Activated CD8-positive, alpha-beta memory T cell treated with anti-CD3 and anti-CD28 coated beads, Interleukin-2, amount 50 U/mL, for 4 hours (primary cell): ENCODE measurements at places on chromosomes 4 and X.

DNA sequence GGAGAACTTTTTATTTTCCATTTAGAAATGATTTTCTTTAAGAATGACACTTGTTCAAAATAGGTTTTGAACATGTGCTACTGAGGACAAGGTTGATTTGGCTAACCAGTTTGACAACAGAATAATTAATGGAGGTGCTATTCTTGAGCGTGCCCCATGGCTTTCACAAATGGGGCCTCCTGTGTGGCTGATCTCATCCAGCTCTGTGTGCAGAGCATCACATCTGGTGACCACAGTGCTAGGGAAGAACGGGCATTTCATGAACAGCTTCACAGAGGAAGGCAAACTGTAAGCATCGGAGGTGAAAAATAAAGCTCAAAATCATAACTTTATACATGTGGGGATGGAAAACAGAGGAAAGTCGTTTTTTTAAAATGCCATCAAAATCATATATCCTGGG lies 148.6 kb downstream of the SOWAHB start:
- no peak for DNase-seq

- no peak for DNase-seq
These were observed 426 bp downstream of the PORCN start for GRCh38 chrX:48509245-48509590.

DNA sequence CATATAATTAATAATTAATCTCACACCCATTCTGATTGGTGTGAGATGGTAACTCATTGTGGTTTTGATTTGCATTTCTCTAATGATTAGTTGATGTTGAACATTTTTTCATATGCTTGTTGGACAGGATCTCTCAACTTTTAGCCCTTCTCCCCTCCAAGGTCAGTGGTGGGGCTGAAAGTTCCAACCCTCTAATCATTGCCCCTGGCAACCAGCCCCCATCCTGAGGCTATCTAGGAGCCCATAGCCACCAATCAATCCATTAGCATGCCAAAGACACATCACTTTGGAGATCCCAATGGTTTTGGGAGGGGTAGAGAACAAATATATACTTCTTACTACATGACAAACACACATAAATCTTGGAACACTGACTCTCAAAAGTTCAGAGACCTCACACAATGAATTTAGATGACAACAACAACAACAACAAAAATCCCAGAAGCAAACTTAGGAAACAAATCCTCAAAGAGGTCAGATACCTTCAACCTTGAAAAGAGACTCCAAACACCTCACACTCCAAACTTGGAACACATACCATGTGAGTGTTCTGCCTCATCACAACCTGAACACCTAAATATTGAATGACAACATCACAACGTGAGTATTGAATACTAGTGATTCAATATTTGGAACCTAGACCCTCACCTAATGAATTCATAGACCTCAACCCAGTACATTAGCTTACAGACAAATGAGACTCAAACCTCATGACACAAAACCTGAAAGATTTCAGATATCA lies 19.0 kb upstream of the PAGE4 start:
- DNase-seq = no peak

GRCh38 chrX:133813971-133814370 lies 171.4 kb downstream of the GPC3 start:
- DNase-seq = no peak

DNA sequence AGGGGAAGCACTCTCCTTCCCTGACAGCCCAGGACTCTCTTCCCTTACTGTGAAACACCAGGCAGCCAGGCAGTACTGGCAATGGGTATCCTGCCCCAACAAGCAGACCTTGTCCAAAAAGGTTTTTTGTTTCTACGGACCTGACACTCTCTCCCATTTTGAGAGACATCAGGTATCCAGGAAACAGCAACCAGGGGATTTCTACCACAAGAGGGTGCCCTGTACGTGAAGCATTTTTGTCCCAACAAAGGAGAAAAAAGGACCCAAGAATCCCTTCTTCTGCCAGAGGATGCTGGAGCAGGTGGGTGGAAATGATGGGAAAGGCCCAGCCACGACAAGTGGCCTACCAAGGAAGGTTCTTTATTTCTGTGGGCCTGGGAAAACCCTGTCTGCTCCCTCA lies 65.7 kb upstream of the FGF13 start:
- no peak for DNase-seq

- DNase-seq = no peak
These were observed 301.9 kb downstream of the BMPR1B start for GRCh38 chr4:95059663-95060062.

DNA sequence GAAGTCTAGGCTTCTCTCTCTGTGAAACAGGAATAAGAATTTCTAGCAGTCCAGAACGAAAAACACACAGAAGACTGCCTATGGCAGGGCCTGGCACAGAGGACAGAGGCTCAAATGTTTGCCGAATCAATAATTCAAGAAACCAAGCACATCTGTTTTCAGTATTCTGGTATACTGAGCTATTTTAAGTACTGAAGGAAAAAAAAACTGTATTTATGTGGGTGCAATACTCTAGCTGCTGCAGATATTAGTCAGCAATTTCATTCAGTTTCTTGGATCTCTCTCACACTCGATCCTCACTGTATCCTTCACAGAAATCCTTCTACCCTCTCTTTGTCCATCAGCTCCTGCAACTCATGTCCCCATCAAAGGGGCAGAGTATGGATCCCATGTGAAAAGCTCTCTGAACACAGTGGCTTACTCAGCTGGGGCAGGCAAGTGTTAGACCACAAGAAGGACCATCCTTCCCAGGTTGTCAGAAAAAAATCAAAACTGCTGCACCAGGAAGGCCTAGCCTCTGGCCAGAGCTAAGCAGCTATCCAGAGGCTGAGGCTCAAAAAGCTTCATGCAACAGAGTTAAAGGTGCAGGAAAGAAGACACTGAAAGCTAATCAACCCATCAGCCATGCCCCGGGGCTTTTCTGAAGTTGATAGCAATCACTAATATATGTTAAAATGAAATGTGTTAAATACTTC lies 9.1 kb upstream of the USO1 start:
- DNase-seq = no peak

DNA sequence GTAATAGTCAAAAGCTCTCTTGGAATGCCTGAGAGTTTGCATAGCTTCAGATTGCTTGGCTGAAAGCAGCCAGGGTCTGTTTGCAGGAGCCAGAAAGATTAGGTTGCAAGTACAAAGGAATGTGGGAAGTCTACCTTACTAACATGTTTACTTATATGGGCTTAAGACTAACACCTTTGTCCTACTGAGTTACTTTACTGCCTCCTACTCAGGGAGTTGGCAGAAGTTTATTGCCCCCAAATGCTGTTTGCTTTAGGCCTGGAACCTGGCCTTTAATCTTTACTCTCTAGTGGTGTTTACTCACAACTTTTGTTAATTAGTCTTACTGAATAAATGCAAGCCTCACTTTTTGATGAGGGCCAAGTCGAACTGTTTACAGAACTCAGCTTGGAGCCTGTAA lies 219.4 kb upstream of the ZC4H2 start:
- DNase-seq = no peak

GRCh38 chrX:17056868-17057608 lies 110.6 kb downstream of the REPS2 start:
- DNase-seq = no peak

GRCh38 chrX:2311501-2311900 lies 189.3 kb downstream of the DHRSX start:
- no peak for DNase-seq

DNA sequence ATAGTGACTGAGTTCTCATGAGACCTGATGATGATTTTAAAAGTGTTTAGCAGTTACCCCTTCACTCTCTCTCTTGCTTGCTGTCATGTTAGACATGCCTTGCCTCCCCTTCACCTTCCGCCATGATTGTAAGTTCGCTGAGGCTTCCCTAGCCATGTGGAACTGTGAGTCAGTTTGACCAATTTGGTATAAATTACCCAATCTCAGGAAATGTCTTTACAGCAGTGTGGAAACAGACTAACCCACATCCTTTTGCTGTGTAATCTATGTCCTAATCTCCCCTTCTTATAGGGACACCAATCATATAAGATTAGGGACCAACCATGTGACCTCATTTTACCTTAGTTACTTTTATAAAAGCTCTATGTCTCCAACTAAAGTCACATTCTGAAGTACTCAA lies 677.8 kb downstream of the ADGRL3 start:
- no peak for DNase-seq

GRCh38 chrX:16524316-16524715 lies 125.6 kb upstream of the S100G start:
- no peak for DNase-seq

- no peak for DNase-seq
These were observed 719.5 kb upstream of the SLIT2 start for GRCh38 chr4:19531906-19532848.

- peak; percentile 52 for DNase-seq
These were observed 53.8 kb downstream of the VSIG4 start for GRCh38 chrX:65985922-65986588.

DNA sequence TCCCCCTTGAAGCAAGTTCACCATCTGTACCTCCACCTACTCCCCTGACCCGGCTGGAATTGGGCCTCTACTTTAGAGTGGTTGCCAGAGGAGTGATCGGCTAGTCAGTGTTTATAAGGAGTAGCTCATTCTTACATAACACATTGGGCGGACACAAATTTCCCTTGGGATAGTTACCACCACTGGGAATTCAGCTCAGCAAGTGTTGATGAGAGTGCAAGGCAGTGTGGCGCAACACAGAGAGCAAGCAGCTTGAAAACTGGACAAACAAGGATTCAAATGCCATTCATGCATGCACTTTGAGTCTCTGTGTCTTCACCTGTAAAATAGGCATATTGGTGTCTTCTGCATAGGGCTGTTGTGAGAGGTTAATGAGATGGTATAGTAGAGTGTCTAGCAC lies 92.7 kb downstream of the STK32B start:
- DNase-seq = no peak

DNA sequence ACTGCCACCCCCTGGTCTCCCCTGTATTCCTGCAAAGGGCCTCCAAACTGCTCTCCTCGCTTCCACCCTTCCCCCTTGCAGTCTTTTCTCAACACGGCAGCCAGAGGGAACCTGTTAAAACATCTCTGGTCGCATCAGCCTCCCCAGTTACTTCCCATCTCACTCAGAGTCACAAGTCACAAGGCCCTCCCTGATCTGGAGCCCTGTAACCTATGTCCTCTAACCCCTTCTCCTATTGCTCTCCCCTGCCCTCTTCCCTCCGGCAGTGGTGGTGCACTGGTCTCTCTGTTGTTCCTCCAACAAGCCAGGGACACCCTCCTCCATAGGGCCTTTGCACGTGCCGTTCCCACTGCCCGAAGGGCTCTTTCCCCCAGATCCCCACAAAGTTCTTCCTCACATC lies 73.2 kb downstream of the SH3KBP1 start:
- no peak for DNase-seq

- DNase-seq = no peak
These were observed 12.9 kb upstream of the ODAM start for GRCh38 chr4:70182517-70183167.

DNA sequence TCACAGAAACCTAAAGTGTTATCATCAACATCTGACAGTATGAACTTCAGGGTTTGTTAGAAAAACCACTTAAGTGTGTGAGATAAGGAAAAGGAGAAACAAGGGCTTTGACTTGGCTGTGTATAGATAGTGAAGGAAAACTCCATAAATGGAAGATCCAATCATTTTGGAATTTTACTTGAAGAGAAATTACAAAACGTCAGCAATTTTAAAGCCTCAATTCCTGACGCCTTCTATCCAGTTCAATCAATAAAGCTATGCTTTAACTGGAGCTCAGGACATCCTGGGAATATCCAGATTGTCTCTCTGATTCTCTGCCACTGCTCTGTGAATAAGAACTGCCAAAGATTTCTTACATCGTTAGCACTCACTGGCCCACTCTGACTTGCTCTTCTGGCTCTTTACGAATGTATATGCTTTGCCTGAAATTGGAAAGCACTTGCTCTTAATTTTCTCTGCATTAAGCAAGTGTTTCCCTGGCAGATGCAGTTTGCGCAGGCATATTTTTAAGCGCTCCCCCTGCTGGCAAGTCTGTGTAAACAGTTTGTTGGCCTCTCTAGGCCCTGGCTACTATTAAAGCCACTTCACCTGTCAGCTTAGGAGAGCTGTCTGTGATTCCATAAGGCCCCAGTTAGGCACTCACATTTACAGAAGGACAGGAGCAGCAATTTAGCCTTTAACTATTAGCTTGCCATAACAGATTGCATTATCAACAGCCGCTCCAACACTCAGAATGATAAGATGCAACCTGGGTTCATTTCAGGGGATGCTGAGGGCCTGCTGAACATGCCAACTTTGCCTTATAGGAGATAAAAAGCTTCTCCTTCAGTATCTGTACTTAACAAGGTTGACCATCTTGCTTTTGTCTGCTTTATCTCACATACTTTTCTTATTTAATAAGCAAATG lies 251.4 kb upstream of the DDX53 start:
- peak; percentile 35 for DNase-seq

- DNase-seq = no peak
These were observed 591.1 kb upstream of the BOD1L1 start for GRCh38 chr4:14218641-14219040.

GRCh38 chrX:150363561-150364346 lies 637 bp downstream of the MAMLD1 start:
- peak; percentile 23 for DNase-seq

DNA sequence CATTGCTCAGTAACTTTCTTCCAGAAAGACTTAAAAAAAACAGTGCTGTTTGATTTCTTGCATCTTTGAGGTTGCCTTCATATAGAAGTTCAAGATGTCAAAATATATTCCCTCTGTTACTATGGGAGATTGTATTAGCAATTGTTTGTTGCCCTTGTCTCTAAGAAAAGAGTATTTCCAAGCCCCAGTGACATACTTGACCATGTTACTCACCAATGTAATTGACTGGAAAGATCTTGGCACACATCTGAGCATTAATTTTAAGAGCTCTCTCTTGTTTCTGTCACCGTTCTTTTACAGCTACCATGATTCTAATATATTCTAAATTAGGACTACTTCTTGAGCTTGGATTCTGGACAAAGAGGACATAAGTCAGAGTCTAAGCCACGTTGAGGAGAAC lies 902.7 kb upstream of the EPHA5 start:
- no peak for DNase-seq

GRCh38 chrX:154372612-154373022 lies 1.8 kb downstream of the FLNA start:
- no peak for DNase-seq

- no peak for DNase-seq
These were observed 117.2 kb downstream of the SLIT2 start for GRCh38 chr4:20368926-20369325.
